Stimulated activated CD8-positive, alpha-beta memory T cell treated with anti-CD3 and anti-CD28 coated beads, Interleukin-4, amount 100 ng/mL, for 48 hours (primary cell): ENCODE measurements at places on chromosomes 5 and 9.

DNA sequence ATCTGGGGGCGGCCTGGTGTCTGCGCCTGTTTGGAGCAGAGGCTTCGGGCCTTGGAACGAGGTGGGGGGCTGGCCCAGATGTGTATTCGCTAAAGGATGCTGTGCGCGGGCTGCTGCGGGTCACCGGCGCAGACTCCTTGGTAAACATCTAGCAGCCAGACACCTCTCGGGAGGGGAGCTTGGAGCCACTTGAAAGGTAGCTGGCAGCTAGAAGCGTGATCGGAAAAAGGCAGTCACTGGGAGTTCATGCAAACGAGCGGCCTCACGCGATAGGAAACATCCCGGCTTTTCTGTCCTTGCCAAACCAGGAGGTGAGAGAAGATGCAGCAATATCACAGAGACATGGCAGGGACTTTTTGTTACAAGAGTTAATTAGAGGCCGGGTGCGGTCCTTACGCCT is 8.1 kb downstream of the LAMC3 start:
- no peak for DNase-seq

DNA sequence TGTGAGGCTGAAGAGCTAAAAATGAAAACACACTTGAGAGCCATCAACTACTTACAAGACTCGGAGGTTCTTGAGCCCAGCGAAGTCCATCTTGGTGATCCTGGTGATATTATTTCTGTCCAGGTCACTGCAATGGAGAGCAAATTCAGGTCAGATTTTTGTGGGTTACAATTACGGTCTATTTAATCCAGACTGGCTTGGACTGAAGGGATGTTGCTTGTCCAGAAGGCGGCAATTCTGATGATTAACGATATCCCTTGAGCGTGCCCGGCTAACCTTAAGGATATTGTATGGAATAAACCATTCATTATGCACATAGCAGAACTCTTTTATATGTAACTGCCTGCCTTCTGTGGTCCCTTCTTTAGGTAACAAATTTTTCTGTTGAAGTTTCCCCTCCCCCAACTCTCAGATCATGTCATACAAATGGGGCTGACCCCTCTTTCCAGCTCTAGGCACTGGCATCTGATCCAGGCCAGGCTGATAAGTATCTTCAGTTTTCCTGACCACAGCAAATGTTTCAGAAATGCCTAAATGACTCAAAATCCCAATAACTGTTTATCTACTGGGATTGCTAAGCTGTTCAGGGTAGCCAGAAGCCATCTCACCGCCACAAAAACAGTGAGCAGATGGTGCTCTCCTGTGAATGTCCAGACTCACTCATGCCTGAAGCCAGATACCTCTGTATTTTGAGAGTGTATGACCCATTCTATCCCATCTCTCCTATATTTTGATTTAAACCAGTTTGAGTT is 49.4 kb downstream of the SLIT3 start:
- no peak for DNase-seq

DNA sequence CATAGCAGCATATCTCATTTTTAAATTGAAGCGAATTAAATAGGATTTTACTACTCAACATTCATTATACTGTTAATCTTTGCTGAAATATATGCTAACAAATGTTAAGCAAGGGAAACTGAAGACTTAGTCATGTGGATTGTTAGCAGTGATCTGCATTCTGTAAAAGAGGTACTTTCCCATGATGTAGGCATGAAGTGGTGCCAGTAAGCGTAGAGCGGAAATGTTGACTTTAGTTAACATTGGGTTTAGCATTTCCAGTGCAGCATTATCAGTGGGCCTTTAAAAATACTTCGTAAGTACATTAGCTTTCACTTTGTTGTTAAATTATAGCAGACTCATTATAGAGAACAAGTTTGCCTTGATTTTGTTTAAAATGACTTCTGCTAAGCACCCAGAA is 130.3 kb downstream of the CDC42SE2 start:
- DNase-seq = no peak

GRCh38 chr9:102185371-102185770 is 446.9 kb upstream of the GRIN3A start:
- no peak for DNase-seq

DNA sequence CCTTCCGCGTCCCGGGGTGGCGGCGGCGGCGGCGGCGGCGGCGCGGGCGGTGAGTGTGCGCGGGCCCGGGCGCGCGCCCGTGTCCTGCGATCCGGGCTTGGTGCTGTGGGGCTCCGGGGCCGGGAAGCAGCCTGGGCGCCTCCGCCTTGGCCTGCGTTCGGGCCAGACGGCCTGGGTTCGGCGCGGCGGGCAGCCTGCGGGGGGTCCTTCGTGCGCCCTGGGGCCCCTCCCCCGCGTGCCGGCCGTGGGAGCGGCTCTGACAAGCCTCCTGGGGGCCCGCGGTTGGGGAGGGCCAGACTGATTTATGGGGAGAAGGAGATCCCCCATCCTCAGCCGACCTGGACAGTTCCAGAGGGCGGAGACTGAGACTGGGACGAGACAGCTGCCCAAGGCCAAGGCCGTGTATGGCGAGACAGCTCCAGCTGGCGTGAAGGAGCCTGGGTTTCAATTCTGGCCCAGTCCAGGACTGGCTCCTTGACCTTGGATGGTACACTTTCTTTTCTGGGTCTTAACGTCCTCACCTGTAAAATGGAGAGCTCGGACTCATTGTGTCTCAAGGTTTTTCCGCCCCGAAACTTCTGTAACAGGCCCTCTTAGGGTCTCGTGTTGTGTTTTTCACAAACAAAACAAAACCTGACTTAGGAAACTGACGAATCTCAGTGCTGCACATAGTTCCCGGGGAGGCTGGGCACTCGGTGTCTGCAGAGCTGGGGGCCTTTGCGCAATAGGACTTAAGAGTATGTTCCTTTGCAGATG is 603 bp downstream of the TMEM268 start:
- peak; percentile 57 for DNase-seq
